Stimulated activated CD4-positive, alpha-beta T cell treated with anti-CD3 and anti-CD28 coated beads, Interleukin-12 subunit alpha, Interleukin-12 subunit beta, amount 100 ng/mL, for 24 hours (primary cell): ENCODE measurements at places on chromosomes 7 and 10.

DNA sequence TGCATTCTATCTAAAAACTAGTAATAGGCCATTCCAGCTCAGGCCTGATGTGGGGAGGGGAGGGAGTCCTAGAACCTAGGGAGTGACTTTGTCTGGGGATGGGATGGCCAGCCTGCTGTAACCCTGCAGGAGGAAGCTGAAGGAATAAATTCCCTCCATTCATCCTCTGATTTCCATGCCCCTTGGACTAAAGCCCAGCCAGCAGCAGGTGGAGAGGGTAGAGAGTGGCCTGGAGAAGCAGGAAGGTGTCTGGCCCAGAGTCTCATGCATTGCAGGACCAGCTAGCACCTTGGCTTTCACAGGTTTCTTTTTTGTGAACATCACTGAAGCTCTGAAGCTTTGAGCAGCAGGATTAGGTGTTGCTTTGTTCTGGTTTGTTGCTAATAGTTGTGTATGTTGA is 32.8 kb upstream of the CDH23 start:
- DNase-seq: no peak

- no peak for DNase-seq
These were observed 256.7 kb upstream of the GNAI1 start for GRCh38 chr7:79877874-79878465.

- DNase-seq: no peak
These were observed 137.3 kb upstream of the ZMIZ1 start for GRCh38 chr10:78931321-78932053.

DNA sequence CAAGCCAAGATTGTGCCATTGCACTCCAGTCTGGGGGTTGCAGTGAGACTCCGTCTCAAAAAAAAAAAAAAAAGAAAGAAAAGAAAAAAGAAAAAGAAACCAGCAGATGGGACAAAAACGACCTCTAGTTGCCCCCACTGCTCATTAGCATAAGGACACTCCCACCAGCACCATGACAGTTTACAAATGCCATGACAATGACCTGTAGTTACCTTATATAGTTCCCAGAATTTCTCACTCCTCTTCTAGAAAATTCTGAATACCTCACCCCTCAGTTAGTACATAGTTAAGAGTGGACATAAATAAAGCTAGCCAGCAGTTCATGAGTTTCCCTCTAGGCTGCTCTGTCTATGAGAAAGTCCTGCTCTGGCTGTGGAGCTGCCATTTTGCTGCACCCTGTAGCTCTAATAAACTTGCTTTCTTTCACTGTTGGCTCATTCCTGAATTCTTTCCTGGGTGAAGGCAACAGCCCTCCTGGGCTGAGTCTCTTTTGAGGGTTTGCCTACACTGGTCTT is 276.8 kb upstream of the AKR1E2 start:
- DNase-seq: no peak

DNA sequence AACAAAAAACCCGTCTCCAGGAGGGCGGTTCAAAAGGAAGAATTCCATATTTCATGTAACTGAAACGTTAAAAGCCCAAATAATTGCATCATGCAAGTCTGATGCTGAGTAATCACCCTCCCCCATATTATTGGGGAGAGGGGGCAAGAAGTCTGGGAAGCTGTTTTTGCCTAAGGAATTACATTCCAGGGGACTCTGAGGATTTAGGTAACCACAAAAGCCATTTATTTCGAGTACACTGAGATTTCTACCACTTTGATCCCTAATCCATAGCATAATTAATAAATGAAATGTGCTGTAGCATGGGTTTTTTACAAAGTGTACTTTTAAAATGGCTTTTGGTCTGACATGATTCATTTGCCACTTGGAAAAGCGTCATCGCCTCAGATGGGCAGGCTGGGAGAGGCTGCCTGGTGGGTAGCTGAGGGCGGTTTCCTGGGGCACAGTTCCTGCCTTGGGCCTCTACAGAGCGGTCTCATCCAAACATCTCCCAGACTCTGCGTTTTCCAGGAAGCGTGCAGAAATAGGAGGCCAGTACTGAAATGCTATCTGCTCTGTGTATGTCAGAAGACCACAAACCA is 106.5 kb downstream of the TCF7L2 start:
- no peak for DNase-seq

DNA sequence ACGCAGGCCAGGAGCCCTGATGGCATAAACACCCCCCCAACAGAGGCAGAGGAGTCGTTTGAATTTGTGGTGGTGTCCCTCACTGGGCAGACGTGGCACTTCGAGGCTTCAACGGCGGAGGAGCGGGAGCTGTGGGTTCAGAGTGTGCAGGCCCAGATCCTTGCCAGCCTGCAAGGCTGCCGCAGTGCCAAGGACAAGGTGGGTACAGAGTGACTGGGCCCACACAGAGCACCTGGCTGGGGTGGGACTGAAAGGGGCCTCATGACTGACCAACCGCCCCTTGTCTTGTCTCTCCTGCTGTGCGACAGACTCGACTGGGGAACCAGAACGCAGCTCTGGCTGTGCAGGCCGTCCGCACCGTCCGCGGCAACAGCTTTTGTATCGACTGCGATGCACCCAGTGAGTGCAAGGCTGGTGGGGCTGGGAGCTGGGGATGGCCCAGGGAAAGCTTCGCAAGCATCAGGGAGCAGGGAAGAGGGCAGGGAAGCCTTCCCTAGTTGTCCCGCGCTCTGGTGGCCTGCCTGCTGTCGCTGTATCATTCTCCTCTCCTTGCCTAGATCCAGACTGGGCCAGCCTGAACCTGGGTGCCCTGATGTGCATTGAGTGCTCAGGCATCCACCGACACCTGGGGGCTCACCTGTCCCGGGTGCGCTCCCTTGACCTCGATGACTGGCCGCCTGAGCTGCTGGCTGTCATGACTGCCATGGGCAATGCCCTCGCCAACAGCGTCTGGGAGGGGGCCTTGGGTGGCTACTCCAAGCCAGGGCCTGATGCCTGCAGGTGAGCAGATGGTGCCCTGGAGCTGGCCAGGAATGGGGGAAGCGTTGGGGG is 25.4 kb downstream of the GBX1 start:
- no peak for DNase-seq

GRCh38 chr7:132463922-132464321 is 112.3 kb downstream of the PLXNA4 start:
- DNase-seq: no peak

DNA sequence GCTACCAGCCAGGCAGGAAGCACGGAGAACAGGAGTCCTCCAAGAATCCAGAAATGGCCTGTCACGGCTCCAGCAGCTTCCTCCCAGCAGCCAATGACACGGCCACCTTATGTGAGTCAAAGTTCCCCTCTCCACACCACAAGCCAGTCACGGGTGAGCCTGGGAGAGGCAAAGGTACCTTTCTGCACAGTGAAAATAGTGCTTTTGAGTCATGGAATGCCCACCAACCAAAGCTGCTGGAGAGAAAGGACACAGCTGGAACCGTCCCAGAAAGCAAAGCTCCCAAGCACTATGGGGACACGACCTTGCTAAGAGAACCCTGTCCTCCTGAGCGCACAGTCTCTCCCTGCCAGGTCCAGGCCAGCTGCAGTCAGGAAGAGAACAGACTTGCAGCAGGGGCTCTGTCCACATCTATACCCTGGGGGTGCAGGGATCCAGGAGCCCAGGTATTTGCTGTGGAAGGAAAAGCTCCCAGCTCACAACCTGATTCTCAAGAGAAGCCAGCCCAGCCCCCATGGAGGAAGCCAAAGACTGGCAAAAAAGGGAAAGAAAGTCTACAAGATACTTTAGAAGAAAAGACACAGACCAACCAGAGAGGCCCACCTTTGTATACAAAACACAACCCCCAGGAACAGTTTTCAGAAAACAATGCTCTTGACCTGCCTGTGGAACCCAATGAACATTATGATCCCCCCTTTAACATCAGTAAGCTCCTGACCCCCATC is 24.4 kb downstream of the C10orf71 start:
- DNase-seq: no peak
